ENCODE measurements at places on chromosomes 1 and 21. TPM values are rescaled to one million over a fixed set of nuclear protein-coding genes. Genes with fewer than 3 reads are reported as not detected.
A peak's percentile ranks its signal among the peaks of the same experiment; 100 is the strongest.

TMEM51 gene
- polyA plus RNA-seq, result 20.5 TPM

DNA sequence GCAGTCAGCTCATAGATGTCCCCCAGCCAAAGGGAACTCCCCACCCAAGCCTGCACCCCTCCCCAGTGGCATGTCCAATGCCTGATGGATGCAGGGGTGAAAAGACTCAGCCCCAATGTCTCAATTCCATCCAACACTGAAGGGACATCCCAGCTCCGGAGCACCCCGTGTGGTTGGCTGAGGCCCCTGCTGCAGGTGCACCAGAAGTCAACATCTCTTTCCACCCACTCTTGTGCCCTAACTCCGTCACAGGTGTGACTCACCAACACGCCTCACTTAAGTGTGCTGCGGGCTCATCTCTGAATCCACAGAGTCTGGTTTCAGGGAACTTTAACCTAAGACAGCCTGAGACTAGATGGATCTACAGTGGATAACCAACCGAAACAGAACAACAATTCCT is 40.9 kb upstream of the ZBTB18 start:
- no peak for DNase-seq

DNA sequence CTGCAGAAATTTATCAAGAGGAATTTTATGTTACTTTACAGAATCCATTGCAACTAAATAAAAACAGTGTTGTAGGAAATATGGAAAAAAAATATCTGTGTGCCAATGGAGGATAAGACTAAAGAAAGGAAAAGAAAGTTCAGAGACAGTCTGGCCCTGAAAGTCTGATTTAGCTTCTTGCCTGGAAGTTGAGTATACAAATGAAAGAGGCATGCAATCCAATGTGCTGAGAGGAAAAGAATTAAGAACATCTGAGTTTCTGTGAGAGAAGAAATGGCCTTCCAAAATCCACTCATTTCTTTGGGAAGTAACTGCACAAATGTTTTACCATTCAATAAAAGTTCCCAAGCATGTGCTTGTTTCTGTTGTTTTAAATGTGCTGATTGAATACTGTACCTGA is 65.1 kb downstream of the LHX9 start:
- DNase-seq, result no peak

- DNase-seq, result no peak
These were observed 6.7 kb downstream of the GRHL3 start for GRCh38 chr1:24325587-24326449.

GRCh38 chr1:61237147-61237546 is 154.8 kb downstream of the NFIA start:
- DNase-seq, result no peak

GJA9 gene
- not detected for polyA plus RNA-seq

DNA sequence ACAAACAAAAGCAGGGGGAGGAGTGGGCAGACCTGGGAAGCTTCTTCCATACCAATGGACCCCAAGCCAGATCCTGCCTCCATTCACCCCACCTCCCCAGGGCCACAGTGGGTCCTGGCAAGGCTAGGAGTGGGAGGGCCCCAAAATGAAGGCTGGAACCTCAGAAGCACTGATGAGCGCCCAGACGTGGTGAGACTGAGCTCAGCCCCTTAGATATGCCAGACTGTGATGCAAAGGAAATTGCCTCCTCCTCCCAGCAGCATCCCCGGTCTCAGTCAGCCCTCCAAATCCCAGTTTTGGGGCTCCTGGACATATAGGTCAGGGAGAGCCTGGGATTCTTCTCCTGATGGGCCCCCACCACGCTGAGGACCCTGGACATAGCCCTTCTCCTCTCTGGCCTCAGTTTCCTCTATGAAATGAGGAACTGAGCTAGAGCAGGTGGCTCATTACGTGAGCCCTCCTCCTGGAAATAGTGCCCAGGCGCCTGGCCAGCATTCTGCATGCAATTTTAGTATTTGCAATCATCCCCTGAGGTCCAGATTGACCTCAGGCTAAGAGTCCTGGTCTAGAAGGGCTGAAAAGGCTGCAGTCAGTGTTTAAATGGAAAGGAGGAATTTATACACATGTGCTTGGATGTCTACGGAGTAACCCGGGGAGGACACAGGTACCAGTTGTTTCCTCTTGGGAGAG is 33.5 kb downstream of the RHBG start:
- no peak for DNase-seq

DNA sequence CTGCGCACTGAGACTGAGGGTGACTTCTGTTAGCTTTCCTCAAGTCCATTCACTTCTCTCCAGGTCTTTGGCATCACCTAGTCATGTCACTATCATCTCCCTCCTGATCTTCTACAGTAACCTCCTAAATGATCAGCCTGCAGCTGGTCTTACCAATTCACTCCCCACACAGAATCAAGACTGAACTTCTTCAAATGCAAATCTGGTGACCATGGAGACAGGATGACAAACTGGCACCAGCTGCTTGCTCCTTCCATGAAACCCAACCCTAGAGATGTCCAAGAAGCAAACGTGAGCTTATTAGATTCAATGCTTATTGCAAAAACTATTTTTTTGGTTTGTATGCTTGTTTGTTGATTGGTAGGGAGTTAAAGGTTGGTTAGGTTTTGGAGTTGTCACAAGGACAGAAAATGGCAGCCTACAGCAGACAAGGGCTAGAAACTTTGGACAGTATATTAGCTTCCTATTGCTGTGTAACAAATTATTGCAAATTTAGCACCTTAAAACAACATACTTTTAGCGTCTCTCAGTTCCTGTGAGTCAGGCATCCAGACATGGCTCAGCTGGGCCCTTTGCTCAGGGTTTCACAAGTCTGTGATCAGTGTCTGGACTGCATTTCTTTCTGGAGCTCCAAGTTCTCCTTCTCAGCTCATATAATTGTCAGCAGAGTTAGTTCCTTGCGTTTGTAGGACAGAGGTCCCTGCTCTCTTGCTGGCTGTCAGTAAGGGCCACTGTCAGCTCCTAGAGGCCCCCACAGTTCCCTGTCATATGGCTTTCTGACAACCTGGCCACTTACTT is 53.3 kb upstream of the GJA8 start:
- no peak for DNase-seq

OLIG1 gene
- not detected for polyA plus RNA-seq

AMY1A gene
- polyA plus RNA-seq, result not detected

- DNase-seq, result no peak
These were observed 140.2 kb upstream of the FGGY start for GRCh38 chr1:59156526-59157199.

DNA sequence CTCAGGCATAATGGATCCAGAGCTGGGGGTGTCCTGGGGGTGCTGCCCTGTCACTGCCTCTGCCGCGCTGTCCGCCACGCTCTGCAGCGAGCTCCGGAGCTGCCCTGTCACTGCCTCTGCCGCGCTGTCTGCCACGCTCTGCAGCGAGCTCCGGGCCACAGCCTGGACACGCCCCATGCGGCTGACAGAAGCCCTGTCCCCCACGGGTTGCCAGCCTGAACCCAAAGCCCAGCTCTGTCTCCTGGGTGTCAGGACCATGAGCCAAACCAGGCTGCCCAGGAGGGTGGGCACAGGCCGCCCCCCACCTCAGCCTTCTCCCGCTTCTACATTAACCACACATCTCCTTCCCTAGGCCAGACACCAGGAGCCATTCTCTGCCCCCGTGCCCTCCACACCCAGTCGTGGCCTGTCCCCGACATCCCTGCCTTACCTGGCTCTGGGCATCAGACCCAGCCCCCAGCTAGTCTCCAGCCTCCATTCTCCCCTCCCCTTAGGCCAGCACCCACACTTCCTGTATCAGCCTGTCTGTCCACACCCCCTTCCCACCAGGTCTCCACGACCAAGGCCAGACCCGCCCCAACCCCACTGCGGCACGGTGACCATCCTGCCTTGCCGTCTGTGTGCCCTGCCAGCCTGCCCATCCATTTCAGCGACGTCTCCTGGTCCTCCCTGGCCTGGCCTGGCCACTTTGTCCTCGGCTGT is 72.9 kb upstream of the COL6A1 start:
- DNase-seq, result no peak

C1orf146 gene
- not detected for polyA plus RNA-seq

DNA sequence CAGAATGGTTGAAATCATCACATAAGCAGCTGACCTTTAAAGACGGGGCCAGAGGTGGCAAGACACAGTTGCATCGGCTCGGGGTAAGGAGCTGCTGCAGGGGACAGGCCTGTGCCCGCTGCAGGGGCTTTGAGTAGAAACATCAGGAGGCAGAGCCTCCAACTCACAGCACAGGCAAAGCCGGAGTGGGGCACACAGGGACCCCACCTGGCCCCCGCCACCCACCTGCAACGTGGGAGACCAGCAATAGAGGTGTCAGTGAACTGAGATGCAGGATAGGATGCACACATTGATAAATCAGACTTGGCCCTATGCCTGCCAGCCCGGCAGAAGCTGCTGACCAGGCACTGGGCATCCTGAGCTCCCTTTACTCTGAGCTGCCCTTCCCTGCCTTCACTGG is 257.2 kb downstream of the NPHP4 start:
- no peak for DNase-seq

DNA sequence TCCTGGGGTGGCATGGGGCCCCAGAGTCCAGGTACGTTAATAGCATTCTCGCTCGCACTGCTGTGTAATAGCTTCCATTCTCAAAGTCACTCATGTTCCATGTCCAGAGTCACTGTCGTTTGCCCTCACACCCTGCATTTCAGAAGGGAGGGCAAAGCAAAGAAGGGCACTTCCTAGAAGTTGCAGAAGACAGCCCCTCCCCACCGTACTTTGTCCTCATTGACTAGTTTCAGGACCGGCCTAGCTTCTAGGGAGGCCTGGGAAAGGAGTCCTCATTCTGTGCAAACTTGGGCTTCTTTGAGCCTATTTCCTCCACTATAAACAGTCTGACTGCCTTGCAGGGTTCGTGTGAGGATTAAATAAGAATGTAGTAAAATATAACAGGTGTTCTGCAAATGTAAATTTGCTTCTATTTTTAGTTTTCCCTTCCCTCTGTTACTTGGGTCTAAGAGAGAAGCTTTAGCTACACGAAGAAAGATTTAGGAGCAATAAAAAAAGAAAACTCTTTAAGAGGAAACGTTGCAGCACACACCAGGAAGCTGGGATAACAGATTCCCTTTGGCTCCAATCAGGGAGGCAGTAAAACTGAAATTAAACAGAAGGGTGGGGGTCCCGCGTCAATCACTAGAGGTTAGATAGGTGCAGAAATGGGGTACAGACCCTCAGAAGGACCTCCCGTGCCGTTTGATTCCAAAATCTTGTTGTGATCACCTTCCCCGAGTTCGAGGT is 40.1 kb downstream of the ACTL8 start:
- no peak for DNase-seq

TBX19 gene
- polyA plus RNA-seq, result 2.7 TPM

- no peak for DNase-seq
These were observed 18.1 kb upstream of the SAMD13 start for GRCh38 chr1:84283381-84283780.

DNA sequence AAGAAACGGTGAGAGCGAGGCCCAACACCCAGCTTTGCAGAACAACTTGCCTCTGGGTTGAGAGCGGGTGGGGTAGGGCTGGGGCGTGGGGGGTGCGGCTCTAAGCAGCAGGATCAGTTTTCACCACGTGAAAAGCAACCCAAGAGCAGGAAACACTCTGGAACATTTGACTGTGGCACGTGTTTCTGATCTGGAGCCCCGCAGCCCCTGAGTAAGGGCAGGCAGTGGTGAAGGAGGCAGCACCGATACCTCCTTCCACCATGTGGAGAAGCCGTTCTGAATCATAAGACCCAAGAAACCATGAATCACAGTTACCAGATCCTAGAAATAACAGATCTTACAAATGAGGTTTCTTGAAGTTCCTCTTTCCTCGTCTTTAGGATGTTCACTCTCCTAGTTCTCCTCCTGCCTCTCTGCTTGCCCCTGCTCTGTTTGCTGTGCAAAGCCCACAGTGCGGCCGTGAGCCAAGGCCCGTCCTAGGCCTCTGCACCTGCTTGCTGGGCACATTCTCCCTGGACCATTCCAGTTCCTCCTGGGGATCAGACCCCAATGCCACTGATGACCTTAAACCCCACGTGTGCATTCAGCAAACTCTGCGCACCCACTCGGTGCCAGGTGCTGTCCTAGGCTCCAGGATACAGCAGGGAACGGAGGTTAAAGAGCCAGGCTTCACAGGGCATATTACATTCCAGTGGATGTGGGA is 31.9 kb downstream of the SLC1A7 start:
- DNase-seq, result no peak

S100A7A gene
- not detected for polyA plus RNA-seq

- no peak for DNase-seq
These were observed 537.5 kb downstream of the LTN1 start for GRCh38 chr21:28455253-28455600.

CHIA gene
- polyA plus RNA-seq, result not detected

S100A7 gene
- not detected for polyA plus RNA-seq

DNA sequence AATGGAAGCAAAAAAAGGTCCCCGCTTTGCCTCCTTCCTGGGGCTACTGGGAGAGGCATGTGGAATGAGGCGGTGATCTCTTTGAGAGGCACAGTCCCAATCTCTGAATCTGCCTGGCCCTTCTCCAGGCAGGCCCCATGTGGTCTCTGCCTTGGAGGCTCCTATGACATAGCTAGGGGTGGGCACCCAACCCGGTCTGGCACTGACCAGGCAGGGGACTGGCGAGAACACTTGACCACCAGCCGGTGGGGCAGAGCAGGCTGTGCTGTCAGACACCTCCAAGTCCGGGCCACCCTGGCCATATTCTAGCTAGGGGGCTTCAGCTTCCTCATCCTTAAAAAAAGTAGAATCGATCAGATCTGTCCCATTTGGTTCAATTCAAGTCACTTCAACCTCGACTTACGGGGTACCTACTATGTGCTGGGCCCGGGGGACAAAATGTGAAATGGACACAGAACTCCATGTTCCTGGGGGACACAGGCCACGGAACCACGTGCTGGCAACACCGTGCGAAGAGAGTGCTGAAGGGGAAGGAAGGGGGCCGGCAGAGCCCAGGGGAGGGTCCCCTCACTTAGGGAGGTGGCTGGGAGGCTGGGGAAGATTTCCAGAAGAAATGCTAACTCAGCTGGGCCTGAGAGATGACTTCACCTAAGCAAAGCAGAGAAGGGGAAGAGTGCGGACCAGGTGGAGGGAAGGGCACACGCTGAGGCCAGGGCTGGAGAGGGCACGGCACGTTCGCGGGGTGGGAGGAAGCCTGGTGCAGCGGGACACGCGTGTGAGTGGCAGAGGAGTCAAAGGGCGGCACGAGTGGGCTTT is 33.3 kb downstream of the HSPG2 start:
- peak; percentile 62 for DNase-seq

DNA sequence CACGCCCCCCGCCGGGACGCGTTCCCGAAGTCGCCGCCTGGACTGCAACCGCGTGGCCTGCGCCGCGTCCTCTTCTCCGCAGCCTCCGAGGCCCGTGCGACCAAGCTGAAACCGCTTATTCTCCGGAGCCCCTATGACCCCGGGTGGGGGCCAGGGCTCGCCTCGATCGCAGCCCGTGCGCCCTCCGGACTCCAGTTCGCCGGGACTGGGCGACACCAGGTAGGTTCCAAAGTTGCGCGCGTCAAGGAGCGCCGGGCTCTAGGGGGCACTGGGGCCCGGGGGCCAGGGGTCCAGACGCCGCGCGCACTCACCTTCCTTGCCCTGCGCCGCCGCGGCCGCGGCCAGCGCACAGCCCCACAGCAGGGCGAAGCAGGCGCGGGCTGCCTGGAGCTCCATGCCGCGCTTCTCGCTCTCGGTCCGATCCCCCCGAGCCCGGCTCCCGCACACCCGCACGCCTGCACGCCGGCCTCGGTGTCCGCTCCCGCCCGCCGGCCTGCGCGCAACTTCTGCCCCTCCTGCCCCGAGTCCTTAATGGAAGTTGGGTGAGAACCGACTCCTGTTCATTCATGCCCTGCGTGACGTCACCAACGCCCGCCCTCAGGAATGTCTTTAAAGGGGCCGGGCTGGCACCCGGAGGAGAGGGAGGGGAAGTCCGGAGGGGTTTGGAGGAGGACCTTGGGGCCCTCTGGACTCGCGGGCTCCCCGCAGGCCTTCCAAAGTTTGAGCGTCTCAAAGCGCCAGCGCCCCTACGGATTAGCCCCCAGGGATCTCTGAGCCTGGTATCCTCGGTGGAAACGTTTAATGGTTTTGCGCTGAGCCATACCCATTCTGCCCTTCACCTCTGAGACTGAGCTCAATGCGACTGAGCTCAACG is at the start of gene EPHA2:
Gene EPHA2, minus strand, starts transcription at position 533 of the 874 bp plus-strand sequence. Its CDS starts 137 bp downstream, at position 396.
- DNase-seq, result peak; percentile 86

Measured in SK-N-SH (cell line).